SK-N-SH (cell line): ENCODE measurements at places on chromosomes 2 and 18.

DNA sequence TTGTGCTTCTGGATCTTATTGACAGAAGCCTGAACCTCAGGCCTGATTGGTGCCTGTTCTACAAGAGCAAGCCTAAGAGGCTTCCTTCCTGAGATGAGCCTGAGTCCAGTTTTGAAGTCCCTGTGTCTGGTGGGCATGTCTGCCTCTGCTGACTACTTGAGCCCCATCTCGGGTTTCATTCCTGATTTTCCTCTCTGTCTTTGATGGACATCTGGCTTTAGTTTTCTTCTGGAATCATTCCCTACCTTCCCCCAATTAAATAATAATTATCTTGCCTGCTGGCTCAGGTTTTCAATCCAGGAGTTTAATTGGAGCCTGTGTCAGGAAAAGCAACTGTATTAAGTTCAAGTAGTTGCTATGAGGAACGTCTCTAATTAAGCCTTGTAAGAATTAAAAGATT is 135.5 kb upstream of the MC4R start:
- peak; percentile 10 for DNase-seq

DNA sequence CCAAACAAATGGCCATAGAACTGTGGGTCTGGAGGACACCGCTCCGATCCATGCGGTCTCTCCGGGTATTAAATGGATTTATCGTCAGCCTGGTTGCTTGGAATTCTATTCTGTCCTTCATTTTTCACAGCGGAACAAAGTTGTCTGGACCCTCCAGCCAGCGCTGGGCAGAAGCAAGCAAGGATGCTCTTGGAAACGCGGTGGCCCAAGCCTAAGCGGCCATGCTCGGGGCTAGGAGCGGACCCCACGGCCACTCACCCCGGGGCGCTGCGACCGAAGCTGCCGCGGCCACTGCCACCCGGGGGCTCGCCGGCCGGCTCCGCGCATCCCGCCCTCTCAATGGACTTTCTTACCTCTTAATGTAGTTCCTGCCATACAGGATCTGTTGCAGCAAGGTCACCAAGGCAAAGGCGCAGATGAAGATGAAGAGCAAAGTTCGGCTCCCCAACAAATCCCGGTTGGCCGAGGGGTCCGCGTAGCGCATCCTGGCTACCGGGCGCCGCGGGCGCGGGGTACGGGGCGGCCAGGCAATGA is 761 bp downstream of the ST8SIA5 start:
- DNase-seq, result peak; percentile 52

GRCh38 chr2:55500025-55500424 is 19.5 kb upstream of the CFAP36 start:
- DNase-seq, result no peak

GRCh38 chr2:20198001-20198400 is 26.9 kb downstream of the SDC1 start:
- DNase-seq, result no peak

- no peak for DNase-seq
These were observed 20.9 kb upstream of the COL6A3 start for GRCh38 chr2:237434866-237435311.

GRCh38 chr2:222754324-222754930 is 83.0 kb downstream of the MOGAT1 start:
- no peak for DNase-seq

- DNase-seq, result no peak
These were observed 1.3 kb downstream of the LIPG start for GRCh38 chr18:49563130-49563540.

DNA sequence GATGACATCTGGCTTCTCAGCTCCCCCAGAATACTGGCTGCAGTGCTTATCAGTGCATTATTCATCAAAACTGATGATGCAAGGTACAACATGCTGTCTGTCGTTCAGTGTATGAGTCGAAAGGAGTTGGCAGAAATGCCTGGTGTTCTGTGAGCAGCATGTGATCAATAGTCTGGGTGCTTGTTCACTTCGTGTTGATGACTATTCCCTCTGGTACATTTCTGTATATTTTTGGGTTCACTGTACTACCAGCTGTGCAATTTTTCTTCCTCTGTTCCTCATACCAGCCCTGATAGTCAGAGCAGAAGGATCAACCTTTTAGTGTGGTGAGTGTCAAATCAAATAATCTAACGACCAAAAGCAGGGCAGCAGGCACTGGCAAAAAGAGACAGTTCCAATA is 59.0 kb upstream of the KLHL14 start:
- no peak for DNase-seq

- DNase-seq, result no peak
These were observed 409.7 kb upstream of the PIK3C3 start for GRCh38 chr18:41545091-41545888.

GRCh38 chr18:42901161-42901560 is 214.3 kb downstream of the RIT2 start:
- no peak for DNase-seq

- no peak for DNase-seq
These were observed 127.4 kb downstream of the CDC42EP3 start for GRCh38 chr2:37543999-37544557.

GRCh38 chr18:63591725-63592124 is 4.6 kb downstream of the SERPINB13 start:
- no peak for DNase-seq

DNA sequence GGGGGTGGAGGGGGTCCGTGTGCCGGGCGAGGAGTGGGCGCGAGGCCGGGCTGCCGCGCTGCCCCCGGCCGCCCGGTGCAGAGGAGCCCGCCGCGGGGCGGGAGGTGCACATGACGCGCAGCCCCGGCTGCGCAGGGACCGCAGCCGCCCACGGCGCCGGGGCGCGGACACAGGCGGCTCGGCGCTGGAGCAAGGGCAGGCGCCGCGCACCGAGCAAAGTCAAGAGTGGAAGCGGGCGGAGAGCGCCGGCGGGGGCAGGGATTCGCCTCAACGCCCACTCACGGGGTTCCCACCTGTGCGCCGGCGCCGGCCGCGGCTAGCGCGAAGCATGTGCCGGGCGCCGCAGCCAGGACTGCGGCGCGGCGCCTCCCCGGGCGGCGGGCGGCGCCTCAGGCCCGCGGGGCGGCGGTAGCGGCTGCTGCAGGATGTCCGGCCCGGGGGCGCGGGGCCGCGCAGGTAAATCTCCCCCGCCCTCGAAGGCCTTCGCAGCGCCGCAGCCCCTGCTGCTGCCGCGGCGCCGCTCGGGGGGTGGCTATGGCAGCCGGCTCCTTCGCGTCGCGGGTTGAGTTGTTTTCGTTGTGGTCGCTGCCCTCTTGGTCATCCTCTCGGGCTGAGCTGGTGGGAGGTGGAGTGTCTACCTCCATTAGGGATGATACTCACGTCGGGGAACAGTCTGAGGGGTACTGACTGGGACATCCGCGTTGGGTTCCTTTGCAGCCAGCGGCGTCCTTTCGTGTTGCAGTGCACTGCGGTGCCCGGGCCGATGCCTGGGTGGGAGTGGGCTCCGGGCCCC is 216.3 kb upstream of the DTNA start:
- peak; percentile 84 for DNase-seq
